ENCODE measurements at places on chromosomes 2 and 18. TPM values are rescaled to one million over a fixed set of nuclear protein-coding genes. Genes with fewer than 3 reads are reported as not detected.

GRCh38 chr2:191618046-191618780 is 59.7 kb upstream of the NABP1 start:
- DNase-seq, result no peak

GRCh38 chr2:100196786-100197494 is 54.5 kb upstream of the AFF3 start:
- DNase-seq, result no peak

DNA sequence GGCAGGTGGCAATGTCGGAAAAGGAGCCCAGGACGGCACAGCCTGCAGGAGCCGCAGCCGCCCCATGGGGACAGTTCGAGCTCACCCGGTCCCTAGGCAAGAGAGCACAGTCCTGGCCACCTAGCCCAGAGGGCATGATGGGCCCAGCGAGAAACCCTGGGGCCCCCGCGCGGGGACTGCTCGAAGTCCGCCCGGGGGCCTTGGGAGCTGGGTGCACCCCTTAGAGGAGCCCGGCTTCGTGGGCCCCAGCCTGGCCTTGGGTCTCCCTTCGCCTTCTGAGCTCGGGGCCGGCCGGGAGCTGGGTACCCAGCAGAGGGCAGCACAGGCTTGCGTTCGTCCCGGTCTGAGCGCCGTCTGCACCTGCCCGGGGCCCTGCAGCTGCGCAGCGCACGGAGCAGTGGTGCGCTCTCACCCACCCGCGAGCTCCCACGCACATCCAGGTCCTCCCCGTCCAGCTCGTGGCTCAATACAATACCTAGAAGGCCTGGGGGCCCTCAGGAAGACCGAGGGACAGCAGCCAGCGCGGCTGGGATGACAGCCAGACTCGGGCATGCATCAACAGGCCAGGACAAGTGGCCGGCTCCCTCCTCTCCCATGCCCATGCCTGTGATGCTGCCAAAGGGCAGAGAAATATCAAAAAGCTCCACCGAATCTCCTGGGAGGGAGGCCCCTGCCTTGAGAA is 96.2 kb upstream of the ZNF532 start:
- peak; percentile 59 for DNase-seq

NFE2L2 gene
- polyA plus RNA-seq, result 33.4 TPM

- no peak for DNase-seq
Measured at GRCh38 chr2:148533004-148533403, 111.5 kb upstream of the EPC2 start.

DNA sequence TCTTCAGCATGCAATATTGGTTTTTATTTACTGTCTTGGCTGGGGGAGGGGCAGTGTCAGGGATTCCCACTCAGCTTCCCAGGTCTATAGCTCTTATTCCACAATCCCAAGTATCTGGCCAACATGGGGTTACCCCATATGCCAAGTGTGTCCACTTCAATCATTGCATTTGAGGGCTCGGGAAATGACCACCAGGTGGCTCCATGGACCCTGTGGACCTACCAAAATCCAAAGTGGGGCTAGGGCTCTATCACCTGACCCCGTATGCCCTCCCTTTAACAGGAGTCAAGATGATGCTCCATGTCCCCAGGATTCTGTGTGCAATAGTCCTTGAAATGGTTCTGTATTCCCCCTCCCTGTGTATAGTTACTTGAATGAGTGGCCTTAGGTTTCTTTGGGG is 12.1 kb upstream of the TRAF3IP1 start:
- no peak for DNase-seq

DNA sequence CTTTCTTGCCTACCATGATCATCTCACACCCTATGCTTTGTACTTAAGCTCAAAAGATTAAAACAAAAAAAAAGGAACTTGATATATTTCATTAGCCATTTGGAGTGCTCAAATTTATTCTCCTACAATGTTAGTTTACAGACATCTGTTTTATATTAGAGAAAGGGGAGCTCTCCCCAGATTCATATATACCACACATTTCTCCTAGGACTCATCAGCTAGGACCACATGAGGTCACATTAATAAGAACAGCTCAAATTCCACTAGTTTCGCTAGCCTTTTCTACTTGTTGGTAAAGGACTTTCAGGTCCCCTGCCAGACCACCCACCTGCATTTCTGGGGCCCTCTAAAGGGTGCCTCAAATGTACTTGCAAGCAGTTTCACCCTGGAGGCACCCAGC is 151.2 kb upstream of the MMADHC start:
- DNase-seq, result no peak

Data from pancreas (tissue), 10 donors.